ENCODE measurements at places on chromosomes 13 and 19.

DNA sequence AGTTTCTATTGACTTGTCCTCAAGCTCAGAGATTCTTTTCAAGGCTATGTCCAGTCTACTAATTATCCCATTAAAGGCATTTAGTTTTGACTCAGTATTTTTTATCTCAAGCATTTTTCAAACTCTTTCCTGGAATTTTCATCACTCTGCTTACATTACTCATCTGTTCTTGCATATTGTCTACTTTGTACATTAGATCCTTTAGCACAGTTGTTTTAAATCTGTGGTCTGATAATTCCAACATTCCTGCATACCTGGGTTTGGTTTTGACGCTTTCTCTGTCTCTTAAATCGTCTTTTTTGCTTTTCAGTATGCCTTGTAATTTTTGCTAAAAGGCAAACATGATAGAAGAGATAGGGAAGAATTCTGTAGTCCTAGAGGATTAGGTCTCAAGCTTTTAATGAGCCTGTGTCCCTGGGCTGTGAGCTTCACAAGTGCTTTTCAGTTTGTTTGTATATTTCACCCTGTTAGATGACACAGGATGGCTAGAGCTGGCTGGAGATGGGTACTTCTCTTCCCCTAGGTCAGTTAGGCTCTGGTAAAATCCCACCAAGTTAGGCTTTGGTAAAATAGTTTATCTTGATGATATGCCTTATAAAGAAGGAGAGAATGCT lies 46.1 kb upstream of the GPC6 start:
- no peak for DNase-seq

GRCh38 chr13:99321709-99322108 lies 14.5 kb upstream of the GPR183 start:
- no peak for DNase-seq

DNA sequence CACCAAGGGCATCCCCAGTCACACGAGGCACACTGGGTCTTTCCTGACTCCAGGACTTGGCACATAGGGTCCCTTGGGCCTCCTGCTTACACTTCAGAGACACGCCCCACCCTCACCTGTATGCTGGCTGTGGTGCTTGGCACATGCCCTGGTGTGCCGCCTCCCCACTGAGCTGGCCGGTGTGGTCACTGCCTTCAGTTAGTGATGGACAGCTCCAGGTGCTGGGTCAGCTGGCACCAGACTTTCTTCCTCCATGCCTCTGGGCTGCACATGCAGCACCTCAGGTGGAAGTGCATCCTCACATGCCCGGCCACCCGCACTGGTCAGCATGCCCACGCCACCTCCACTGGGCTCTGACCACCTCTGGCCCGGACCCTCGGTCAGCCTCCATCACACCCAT lies 52.9 kb downstream of the KLF2 start:
- no peak for DNase-seq

DNA sequence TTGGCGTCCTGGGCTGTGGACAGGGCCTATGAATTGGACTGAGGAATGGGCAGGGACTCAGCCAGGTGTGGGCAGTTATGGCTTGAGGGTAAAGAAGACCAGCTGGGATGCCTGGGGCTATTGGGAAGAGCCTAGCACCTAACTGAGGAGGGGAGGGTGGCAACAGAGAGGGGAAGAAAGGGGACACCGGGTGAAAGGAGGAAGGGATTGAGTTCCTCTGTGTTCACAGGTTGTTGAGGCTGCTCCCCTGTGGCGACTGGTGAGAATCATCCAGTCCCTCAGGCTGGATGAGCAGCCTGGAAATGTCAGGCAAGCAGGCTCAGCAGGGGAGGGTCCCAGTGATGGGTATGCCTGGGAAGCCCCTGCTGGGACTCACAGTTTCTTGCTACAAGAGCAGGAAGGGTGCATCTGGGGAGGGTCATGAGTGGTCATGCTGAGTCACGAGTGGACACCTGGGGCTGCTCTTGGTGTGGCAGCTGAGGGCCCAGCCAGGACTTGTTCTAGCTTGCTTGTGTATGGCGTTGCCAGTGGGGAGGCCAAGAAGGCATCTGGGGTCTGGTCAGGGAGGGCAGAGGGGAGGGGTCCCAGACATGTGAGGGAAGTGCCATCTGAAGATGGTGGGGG lies 1.4 kb downstream of the ZNF324 start:
- no peak for DNase-seq

GRCh38 chr13:94717916-94718315 lies 5.6 kb upstream of the SOX21 start:
- DNase-seq = no peak

DNA sequence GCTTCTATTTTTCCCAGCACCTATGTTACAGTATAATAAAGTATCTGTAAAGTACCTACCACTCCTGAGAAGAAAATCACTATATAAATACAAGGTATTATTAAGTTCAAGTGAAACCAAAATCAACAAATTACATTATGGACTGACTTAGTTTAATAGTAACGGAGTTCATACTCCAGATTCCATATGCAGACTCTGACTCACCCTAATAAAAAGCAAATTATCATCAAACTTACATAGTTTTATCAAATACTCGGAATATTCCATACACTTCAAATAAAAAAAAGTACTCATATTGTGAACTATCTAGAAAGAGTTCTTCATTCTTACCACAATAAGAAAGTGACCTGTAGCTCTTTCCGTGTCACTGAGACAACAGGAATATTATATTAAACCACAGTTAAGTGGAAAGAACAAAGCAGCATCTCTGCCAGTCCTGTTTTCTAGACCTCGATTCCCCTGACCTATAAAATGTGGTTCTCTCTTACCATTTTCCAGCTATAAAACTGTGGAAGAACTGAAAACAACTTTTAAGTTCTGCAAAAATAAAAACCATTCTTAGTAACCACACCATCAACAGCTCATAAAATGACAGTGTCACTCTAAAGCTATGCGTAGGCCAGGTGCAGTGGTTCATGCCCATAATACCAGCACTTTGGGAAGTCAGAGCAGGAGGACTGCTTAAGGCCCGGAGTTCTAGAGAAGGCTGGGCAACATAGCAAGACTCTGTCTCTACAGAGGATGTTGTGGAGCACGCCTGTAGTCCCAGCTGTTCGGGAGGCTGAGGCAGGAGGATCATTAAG lies 42.6 kb downstream of the USP12 start:
- DNase-seq = no peak

DNA sequence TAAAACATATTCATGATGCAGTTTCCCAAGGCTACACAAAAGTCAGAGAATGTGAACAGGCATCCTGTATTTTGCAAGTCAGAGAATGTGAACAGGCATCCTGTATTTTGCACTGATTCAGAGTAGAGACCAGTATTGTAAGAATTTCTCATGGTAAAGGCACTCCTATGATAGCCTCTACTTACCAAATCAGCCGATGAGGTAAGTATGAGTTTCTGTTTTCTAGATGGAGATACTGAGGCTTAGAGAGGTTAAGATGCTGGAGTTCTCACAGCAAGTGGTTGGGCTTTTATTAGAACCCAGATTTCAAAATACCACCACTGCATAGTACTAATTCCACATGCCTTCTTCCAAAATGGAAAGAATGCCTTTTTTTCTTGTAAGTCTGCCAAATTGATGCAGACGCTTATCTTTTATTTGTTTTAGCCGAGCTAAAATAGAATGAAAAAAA lies 12.3 kb downstream of the TPT1 start:
- no peak for DNase-seq

DNA sequence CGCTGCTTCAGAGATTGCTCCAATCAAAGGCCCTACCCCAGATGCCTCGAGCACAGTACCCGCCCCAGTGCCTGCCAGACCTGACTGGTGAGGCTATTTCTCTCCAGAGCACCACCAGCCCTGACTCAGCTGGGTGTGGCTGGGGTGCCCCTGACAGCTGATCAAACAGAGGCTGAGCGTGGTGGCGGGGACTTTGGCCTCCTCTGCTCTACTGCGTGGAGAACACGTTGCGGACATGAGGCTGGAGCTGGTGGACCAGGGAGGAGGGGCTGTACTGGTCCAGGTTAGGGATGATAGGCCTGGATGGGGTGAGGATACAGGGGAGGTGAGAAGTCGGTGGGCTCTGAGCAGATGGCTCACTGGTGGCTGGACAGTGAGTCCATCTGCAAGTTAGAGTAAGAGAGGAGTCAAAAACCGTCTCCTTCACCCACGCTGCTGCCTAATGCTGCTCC lies 3.5 kb upstream of the DOCK6 start:
- no peak for DNase-seq

- no peak for DNase-seq
Measured at GRCh38 chr13:48816700-48817099, 159.0 kb upstream of the FNDC3A start.

All from activated CD4-positive, CD25-positive, alpha-beta regulatory T cell (primary cell).